Thyroid gland (tissue), 4 donors: ENCODE measurements at places on chromosomes 2 and 18. TPM values are rescaled to one million over a fixed set of nuclear protein-coding genes. Genes with fewer than 3 reads are reported as not detected.
A peak's percentile ranks its signal among the peaks of the same experiment; 100 is the strongest.

Gene CCDC102B
- 12.9 TPM for total RNA-seq

GRCh38 chr2:1605102-1606045, 138.9 kb downstream of the PXDN start:
- peak; percentile 27 for DNase-seq

DNA sequence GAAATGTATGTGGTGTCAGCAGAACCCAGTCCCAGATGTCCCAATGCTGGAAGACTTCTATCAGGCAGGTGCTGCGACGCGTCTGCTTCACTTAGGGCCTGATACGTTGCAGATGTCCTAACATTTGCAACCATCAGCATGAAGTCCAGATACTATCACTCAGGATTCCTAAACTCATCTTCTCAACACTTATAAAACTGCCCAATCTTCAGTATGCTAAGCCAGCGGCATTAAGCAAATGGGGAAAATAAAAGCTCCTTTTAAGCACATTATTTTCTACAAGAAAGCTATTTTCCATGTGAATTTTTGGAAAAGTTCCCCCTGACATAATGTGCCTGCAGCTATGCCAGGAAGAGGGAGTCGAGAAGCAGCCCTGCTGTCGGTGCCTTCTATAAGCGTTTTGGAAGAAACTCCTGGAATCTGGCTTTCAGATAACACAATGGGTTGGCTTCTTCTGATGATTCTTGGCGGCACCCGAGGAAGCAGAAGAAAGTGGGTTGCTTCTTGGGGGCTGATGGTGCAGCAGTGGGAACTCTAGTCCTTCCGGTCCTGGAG, 60.7 kb upstream of the ITGA6 start:
- no peak for DNase-seq

GRCh38 chr2:172969166-172969565, 106.5 kb upstream of the MAP3K20 start:
- no peak for DNase-seq

Gene KCNJ13
- 0.96 TPM for total RNA-seq

DNA sequence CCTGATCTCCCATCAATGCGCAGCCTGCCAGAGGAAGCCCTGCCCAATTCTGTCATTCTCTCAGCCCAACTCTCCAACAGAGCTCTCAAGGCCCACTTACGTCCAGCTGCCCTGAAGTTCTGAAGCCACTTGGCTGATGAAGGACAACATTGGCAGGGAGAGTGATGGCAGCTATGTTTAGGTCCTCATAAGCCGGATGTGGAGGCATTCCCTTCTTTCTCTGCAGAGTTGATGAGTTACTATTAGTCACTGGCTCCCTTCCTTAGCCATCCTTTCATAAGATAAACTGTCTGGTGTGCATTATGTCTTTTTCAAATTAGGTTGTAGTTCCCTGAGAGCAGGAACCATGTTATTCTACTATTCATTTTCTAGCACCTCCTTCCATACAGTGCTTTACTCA, 22.5 kb upstream of the TACR1 start:
- DNase-seq: no peak

DNA sequence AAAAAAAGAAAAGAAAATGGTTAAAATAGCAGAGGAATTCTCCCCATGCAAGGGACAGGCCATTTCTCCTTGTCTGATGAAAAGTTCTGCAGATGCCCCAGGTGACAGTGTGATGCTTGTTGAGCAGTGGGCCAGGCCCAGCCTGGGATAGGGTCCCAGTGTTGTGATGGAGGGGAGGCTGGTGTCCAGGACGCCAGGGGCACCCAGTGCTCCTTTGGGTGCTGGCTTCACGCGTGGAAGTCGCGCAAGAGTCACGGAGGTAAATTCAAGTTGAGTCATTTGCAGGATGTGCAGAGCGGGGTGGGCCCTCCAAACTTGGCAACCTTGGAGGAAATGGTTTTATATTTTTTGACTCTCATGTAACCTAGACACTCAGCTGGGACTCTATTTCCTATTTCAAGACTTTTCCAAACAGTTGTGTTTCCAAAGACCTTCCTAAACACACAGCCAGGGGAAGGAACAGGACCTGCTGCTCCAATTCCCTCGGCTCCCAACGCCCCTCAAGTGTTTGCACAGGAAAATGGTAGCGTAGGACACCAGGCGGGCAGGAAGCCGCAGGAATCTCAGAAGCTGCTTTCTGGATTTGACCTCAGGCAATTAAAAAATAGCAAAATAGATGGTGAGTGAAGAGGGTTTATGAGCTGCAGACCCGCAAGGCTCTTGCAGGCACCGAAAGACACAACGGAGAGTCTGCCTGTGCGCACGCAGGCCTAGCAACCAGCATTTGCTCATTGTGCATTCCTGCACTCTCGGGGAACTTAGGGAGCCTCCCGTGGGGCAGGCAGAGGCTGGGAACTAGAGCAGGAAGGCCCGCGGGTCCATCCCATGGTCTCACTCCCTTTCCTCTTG, 107.1 kb upstream of the ODC1 start:
- DNase-seq: no peak

Gene CFAP53
- total RNA-seq: 2.7 TPM

DNA sequence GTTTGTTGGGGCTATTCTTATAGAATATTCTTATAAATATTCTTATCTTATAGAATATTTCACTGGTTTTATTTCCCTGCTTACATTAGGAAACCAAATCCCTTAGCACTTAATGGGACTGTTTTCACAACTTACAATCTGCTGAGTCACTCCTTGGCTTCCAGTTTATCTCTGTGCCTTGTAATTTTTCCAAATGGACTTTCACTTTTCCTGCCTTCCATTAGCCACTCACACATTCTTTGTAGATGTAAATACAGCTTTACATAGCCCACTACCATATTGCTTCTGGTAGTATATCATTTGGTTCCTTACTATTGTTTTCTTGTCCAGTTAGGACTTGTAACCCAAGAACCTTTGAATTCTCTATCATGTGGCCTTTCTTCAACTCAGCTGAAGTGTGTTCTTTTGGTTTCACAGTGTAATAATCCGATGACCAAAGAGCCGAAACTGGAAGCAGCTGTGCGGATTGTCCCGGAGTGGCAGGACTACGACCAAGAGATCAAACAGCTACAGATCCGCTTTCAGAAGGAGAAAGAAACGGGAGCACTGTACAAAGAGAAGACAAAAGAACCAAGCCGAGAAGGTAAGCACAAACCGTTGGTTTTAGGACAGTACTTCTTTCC, 96.1 kb downstream of the UGGT1 start:
- no peak for DNase-seq

GRCh38 chr18:37176621-37176934, 347.7 kb downstream of the KIAA1328 start:
- no peak for DNase-seq

DNA sequence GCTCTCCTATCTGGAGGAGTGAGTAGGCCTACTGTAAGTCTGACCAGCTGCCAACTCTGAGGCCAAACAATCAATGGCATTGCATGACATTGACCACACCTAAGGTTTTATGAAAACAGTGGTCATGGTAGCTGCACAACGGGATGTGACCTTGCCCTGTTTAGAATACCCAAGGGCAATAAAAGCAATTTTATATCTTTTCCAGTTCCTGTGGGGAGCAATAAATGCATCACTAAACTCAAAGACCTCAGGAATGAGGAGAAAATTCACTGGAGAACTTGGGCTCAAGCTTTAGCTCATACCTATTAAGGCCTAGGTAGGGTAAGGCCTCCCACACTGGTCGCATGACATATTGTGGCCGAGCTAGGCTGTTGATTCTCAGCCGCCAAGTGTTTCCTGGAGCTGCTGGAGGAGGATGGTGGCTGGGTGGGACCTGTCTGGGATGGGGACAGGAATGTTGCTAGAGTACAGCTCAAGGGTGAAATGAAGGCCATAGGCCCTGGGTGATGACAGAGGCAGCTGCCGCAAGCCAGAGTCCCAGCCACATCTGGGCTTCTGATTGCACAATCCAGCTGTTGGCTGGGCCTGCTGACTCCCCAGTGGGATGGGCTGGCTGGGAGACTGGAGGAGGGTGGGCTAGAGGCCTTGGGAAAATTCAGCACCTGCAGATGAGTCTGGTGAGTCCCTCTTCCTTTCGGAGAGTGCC, 313.7 kb downstream of the CYP26B1 start:
- DNase-seq: peak; percentile 12

DNA sequence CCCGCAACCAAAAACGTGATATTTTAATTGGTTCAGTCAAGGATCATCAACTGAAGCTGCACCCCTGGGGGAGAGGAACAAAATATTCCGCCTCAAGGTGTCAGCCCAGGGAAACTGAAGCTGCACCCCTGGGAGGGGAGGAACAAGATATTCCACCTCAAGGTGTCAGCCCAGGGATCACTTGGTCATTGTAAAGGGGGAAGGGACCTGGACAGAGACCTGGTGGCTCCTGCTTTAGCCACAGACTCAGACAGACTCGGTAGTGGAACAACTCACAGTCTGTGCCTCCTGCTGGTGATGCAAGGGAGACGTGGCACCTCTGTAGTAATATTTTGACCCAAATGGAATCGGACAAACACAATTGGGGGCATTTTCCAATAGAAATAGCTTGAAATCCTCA, 75.1 kb downstream of the GBX2 start:
- DNase-seq: no peak

Gene STPG4
- total RNA-seq: 0.22 TPM

DNA sequence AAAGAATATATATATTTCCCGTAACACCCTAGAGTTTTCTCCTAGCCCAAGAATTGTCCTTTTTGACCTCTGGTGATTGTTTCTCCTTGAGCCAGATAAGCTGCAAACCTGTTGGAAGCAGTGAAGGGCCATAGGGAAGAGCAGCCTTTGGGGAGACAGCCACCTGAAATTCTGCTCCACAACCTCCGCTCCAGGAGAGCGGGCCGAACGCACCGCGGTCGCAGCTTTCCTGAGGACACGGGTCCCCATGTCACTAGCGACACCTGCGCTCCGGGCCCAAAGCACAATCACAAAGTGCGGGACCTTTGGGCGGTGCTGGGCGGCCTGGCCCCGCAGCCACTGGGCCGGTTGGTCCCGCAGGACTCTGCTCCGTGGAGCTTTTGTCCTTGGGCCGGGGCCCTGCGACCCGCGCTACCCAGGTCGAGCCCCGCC, 557 bp upstream of the DSG2 start:
- no peak for DNase-seq

DNA sequence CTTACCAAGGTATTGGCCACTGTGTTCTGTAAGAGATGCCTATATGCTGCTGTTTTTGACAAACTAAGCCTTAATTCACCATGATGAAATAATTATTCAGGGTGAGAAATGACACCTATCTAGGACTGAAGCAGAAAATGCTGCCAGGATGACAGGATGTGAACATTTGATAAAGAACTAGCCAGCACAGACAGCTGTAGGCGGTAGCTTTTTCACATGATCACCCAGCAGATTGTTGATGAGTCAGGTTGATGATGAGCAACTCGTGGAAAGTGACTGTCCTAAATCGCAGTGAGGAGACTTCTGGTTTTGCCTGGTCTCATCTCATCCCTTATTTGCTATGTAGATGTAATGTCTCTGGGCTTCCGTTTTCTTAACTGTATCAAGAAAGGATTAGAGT, 144.1 kb downstream of the PRPF40A start:
- no peak for DNase-seq

DNA sequence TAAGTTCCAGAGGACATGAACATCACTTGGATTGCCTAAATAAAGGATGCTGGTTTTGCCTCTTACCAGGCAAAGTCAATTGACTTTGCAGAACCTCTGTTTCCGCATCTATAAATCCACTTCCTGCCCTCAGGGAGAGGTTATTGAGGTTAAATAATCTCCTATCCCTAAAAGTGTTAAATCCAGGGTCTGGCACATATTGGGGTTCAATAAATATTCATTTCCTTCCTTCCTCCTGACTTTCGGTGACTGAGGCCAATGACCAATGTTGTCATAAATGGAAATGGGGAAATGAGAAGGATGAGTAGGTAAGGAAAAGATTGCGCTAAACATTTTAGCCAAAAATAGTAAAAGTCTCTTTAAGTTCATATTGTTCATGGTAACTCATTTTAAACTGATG, 16.0 kb downstream of the BCL2 start:
- no peak for DNase-seq
